Kidney (tissue), 22 donors: ENCODE measurements at places on chromosomes 13 and 19.
A peak's percentile ranks its signal among the peaks of the same experiment; 100 is the strongest.

DNA sequence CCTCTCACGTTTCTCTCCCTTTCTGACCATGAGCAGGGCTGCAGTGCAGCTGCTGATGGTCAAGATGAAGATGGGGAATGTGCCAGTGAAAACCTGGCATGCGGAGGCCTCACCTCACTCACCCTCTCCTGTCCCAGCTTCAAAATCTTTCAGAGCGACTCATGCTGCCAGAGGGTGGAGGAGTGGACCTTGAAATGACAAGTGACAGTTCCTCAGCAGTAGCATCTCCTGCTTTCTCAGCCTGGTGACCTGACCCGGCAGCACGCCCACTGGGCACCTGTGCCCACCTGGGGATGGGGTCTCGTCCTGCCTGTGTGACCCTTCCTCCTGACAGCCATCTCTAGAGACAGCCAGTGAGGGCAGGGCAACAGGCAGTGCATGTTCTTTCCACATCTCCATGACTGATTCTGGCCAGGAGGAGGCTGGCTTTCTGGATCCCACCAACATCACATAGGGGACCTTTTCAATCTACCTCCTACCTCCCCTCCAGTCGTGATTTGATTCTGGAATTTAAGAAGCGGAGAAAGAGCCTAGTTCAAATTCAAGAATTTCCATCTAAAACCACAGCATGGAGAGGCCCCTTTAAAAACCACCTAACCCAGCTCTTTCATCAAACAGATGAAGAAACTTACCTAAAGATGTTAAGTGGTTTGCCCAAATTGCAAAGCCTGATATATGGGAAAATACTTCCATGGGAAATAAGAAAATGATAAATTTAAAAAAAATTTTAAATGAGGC is 45.8 kb downstream of the RFX2 start:
- peak; percentile 50 for DNase-seq

DNA sequence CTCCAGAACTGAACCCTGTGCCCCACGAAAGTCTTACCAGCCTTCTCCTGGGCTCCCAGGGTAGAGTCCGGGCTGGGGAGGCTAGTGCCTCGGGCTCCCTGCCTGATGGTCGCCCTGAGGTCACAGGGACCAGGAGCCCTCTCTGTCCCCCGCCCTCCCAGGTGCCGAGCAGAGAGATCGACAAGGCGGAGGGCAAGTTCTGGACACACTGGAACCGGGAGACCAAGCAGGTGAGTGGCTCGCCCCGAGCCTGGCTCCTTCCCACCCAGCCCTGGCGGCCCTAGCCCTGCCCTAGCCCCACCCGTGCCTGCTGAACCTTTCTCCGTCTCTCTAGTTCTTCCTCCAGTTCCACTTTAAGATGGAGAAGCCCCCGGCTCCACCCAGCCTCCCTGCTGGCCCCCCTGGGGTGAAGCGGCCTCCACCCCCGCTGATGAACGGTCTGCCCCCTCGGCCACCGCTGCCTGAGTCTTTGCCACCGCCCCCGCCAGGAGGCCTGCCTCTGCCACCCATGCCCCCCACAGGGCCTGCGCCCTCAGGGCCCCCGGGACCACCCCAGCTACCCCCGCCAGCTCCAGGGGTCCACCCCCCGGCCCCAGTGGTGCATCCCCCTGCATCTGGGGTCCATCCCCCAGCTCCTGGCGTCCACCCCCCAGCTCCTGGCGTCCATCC is 1.6 kb upstream of the AMH start:
- DNase-seq = no peak

- no peak for DNase-seq
Measured at GRCh38 chr19:29531458-29532025, 5.7 kb downstream of the VSTM2B start.

DNA sequence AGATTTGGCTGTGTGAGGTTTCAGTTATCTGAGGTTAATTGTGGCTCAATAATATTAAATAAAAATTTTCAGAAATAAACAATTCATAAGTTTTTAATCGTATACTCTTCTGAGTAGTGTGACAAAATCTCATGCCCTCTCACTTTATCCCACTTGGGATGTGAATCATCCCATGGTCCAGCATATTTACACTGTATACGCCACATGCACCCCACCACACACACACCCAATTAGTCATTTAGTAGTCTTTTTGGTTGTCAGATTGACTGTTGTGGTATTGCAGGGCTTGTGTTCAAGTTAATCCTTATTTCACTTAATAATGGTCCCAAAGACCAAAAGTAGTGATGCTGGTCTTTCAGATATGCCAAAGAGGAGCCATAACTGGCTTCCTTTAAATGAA is 66.4 kb upstream of the PCDH9 start:
- no peak for DNase-seq

DNA sequence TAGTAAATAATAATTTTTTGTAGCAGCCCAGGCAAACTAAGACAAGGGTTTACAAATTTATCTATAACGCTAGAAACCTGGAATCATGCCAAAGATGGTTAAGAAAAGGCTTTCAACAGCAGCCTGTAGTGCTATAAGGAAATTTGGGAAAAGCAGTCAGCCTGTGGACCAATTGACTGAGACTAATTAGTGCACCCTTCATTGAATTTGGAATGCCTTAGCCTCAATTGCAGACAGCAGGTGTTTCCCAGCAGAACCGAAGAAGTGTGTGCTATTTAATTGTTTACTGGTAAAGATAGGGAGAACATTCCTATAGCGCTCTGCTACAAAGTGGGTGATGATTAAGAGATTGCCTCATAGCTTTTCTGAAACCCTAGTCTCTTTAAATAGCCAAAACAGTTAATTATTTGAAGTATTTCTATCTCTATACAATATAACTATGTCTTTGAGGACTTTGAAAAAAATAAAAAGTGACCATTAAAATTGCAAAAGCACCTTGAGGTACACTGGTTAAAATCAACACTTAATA is 1884.3 kb upstream of the PCDH20 start:
- DNase-seq = no peak

DNA sequence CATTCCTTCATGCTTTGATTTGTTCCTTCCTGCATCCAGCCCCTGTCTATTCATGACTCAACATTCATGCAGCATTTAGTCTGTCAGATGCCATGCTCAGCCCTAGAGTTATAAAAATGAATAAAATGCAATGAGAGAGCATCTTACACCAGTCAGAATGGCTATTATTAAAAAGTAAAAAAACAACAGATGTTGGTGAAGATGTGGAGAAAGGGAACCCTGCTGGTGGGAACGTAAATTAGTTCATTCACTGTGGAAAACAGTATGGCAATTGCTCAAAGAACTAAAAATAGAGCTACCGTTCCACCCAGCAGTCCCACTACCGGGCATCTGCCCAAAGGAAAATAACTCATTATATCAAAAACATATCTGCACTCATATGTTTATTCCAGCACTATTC is 70.0 kb upstream of the GTF3A start:
- DNase-seq = no peak

GRCh38 chr13:61202042-61202441 is 213.6 kb downstream of the PCDH20 start:
- DNase-seq = no peak

GRCh38 chr19:48606463-48607358 is at the start of gene SPACA4:
TSS of gene SPACA4 (plus strand) at chr19:48606742. CDS start at chr19:48606979, 237 bp downstream.
- no peak for DNase-seq

DNA sequence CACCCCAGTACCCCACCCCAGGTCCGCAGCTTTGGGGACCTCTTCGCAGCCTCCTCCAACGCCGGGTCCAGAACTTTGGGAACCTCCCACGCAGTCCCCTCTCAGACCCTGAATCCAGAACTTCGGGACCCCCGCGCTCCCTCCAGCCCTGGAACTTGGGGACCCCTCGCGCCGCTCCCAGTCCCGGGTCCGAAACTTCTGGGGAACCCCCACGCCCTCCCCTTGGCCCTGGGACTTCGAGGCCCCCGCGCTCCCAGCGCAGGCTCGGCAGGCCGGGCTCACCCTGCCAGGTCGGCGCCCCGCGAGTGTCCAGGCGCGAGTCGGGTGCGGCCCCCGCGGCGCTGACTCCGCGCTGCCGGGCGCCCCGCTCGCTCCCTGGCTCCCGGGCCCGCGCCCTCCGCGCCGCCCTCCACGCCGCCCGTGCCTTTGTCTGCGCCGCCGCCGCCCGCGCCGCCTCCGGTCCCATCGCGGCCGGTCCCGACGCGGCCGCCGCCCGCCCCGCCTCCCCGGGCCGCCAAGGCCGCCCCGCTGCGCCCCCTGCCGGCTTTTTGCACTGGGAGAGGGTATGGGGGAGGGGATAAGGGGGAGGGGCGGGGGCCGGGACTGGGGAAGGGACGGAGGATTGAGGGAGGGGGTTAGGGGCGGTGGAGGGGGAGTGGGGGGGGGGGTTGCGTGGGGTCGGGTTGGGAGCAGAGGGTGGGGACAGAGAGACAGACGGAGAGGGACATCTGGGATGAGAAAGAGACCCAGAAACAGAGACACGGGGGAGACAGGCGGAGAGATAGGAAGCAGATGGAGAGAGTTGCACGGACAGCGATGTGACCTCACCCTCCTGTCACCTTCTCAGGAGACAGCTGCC is at the start of gene HOMER3:
Gene HOMER3, minus strand, starts transcription at position 449 of the 859 bp plus-strand sequence. CDS start 2,235 bp downstream, outside the sequence.
- peak; percentile 82 for DNase-seq

GRCh38 chr19:2223391-2223790 is 12.7 kb downstream of the PLEKHJ1 start:
- DNase-seq = no peak

DNA sequence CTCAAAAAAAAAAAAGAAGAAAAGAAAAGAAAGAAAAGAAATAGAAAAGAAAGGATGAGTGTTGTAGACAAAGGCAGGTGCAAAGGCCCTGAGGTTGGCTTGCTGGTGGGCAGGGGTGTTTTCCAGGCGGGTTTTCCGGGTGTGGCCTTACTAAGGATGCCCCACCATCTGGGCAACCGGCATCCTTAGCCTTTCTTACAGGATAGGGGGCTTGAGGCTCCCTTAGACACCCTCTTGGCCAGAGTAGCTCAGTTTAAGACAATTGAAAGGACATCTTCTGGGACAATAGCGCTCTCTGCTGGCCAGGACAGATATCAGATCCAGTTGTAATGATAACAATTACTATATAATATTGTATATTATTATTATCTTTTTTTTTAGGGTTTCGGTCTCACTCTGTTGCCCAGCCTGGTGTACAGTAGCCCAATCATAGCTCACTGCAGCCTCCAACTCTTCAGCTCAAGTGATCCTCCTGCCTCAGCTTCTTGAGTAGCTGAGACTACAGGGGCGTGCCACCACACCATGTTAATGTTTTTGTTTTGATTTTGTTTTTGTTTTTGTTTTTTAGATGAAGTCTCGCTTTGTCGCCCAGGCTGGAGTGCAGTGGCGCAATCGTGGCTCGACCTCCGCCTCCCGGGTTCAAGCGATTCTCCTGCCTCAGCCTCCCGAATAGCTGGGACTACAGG is 1.4 kb upstream of the QTRT1 start:
- DNase-seq = peak; percentile 59

DNA sequence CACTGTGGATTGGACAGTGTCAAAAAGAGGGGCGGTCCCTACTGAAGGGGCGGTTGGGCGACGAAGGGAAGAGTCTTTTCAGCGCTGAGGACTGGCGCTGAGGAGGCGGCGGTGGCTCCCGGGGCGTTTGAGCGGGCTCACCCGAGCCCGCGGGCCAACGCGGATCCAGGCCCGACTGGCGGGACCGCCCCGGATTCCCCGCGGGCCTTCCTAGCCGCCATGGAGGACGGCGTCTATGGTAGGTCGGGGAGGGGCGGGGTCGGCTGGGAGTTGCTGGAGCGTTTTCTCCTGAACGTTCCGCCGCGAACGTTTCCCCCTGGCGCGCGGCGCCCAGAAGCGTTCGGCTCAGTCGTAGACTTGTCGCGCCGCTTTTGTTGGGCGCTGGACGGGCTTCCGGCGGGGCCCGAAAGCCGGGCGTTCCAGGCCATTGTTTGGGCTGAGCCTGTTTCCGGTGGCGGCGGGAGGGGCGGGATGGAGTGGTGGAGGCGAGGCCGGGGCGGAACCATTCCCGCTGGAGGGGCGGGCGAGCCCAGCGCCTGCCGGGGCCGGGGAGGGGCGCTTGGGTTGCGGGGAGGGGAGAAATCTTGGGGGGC is at the start of gene CYTH2:
Gene CYTH2, plus strand, starts transcription at position 81 of the 593 bp plus-strand sequence. Its CDS starts 139 bp downstream, at position 220.
- peak; percentile 91 for DNase-seq

DNA sequence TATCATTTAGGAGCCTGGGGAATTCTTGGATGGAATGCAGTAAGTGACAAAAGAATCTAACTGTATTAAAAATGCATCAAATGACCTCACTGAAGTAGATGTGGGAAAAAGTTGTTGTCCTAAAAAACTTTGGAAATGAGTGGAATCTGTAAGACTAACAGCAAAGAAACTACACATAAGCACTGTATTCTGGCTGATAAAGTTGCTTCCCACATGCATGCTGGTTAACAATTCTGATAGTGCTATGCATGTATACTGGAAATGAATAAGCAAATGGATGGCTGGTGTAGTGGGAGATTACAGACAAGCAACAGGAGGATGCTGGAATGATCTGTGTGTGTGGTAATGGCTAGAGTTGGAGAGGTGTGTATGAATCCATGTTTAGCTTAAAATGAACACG is 138.5 kb downstream of the FOXO1 start:
- DNase-seq = no peak

- DNase-seq = no peak
Measured at GRCh38 chr19:54013866-54014265, 22.4 kb downstream of the CACNG6 start.

DNA sequence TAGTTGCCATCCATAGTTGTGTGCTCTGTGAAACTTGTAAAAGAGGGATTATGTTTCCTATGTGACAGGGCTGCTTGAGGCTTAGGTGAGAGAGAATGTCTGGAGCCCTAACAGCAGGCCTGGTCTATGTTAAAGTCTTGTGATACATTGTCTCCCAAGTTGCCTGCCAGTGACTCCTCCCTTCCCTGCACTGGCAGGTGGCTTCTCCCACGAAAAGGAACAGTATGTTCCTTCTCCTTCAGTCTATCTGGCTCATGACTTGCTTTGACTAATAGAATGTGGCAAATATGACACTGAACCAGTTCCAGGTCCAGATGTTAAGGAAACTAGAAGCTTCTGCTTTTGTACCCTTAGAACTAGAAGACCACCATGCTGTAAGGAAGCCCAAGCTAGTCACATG is 5.9 kb upstream of the KCNN4 start:
- DNase-seq = no peak

DNA sequence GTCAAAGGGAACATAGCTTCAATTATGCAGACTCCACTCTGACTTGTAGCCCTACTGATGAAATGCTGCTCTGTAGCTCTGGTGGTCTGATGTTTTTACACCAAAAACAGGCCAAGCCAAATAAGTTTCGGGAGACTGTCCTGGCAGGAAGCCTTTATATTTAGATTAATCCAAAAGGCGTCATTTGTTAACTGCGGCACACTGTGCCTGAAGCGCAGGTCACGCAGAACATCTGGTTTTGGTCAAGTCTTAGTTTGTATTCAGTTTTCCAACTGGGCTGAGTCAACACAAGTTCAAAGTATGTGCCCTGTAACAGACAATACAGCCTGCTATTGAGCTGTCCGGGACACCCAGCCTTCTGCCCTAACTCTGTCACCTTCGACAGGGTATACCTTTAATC is 154.6 kb upstream of the IPO5 start:
- peak; percentile 22 for DNase-seq

GRCh38 chr13:80386002-80386401 is 45.1 kb upstream of the SPRY2 start:
- no peak for DNase-seq
